Activated naive CD4-positive, alpha-beta T cell treated with anti-CD3 and anti-CD28 coated beads for 36 hours (primary cell): ENCODE measurements at places on chromosomes 12 and 14.

DNA sequence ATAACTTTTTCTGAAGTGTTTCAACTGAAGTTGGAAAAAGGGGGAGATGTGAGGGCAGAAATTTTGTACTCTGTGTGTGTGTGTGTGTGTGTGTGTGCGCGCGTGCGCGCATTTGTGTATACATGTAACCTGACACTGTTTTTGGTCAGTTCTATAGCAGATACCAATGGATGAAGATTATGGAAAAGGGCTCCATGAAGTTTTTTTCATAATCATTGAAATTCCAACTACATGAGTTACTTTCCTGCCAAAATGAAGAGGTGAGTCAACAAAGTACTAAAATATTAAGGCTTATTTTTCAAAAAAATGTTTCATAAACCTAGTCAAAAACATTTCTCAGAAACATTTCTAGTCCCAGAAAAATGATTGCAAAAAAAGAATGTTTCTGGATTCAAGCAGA, 25.7 kb upstream of the CERS5 start:
- no peak for DNase-seq

GRCh38 chr12:26520869-26521268, 312.1 kb downstream of the ITPR2 start:
- no peak for DNase-seq

GRCh38 chr12:13573698-13574321, 377.3 kb downstream of the EMP1 start:
- no peak for DNase-seq

DNA sequence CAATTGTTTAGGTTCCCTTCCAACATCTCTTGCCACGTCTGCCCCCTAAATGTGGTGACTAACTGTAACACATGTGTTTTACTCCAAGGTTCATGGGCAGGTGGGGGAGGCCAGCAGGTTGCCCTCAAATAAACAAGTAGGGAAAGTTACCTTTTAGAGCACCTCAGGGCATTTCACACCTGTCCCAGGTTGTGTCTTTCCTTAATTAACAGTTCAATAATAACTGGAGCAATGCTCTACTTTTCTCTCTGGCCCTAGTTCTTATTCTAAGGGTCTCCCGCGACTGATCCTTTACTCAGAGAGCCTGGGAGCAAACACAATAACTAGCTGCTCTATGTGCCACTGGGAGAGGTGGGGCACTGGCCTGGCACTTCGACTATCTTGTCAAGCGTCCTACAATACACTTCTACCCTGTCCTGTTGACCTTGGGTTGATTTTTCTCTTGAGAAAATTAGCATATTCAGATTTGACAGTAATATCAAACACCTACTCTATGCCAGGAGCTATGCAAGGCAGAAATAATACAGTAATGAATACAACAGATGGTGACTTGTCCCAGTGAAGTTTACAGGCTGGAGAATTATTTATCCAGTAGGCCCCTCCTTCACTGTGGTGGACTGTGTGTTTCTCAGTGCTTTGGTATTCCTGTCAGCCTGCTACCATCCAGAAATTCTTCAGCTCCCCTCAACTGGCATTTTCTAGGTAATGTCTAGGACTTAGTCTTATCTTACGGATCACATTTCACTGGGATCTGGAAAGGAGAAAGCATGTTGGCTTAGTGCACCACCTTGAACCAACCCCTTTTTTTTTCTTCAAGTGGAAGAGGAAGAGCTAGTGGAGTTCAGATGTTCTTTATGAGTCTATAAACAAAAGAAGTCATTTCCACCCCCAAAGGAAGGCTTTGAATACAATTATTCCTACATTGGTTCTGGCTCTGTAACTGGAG, 202.6 kb downstream of the CRADD start:
- no peak for DNase-seq

DNA sequence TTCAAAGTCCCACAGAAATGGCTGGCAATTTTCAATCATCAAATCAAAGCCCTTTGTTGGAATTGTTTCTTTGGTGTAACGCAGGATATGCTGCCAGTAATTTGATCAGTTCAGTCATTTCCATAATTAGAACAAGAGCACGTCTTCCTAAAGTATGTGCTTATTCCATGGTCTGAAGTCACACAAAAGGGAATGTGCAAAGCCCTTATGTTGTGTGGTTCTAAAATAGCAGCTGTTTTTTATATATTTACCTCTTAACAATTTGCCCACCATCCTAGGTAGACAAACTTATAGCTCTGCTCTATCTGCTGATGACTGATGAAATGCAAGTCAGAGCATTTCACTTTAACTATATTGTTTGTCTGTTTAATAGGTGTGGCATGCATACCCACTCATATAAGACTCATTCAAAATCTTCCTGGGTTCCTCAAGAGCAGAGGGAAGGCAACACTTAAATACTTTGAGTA, 176.1 kb upstream of the SLC38A2 start:
- no peak for DNase-seq

DNA sequence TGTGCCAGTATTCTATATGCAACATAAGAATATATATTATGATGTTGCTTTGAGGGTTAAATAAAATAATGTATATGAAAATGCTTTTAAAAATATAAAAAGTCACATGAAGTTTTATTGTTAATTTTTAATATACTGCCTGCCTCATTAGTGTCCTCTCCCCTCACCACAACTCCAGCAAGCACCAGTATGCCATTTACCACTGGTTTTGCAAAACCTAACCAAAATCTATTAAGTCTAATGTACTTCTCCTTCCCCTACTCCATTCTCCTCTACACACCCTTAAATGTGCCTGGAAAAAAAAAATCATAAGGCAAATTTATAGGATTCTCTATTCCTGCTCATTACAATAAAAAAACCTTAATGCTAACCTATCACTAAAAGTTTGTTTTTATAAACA, 24.0 kb upstream of the GNG2 start:
- DNase-seq, result no peak
